Esophagus muscularis mucosa (tissue), 4 donors: ENCODE measurements at places on chromosomes 7 and 10. TPM values are rescaled to one million over a fixed set of nuclear protein-coding genes. Genes with fewer than 3 reads are reported as not detected.

DNA sequence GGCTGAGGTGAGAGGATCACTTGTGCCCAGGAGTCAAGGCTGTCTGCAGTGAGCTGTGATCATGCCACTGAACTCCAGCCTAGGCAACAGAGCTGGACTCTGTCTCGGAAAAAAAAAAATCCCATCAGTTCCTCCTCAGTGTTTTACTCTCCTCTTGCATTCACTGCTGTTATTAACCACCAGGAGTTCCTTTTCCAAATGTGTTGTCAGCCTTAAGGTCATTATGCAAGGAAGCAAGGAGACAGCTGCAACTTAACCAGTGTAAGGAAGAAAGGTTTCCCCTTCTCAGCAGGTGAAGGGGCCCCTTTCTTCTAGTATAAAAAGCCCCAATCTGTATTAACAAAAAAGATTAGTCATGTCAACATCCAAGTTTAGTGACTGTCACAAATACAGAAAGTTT is 86.6 kb upstream of the LEP start:
- no peaks in the 10 kb centered on the region for H3K36me3 ChIP-seq
- H3K4me1 ChIP-seq = no peaks in the 10 kb centered on the region
- no peak overlapping the region for H3K4me3 ChIP-seq
- H3K27me3 ChIP-seq = no peaks in the 10 kb centered on the region
- no peak overlapping the region for H3K27ac ChIP-seq

GRCh38 chr10:6053816-6054631 is 8.1 kb downstream of the IL2RA start:
- H3K27ac ChIP-seq = peak overlapping the region; percentile 9
- no peaks in the 10 kb centered on the region for H3K27me3 ChIP-seq
- peak; percentile 88 for DNase-seq

DNA sequence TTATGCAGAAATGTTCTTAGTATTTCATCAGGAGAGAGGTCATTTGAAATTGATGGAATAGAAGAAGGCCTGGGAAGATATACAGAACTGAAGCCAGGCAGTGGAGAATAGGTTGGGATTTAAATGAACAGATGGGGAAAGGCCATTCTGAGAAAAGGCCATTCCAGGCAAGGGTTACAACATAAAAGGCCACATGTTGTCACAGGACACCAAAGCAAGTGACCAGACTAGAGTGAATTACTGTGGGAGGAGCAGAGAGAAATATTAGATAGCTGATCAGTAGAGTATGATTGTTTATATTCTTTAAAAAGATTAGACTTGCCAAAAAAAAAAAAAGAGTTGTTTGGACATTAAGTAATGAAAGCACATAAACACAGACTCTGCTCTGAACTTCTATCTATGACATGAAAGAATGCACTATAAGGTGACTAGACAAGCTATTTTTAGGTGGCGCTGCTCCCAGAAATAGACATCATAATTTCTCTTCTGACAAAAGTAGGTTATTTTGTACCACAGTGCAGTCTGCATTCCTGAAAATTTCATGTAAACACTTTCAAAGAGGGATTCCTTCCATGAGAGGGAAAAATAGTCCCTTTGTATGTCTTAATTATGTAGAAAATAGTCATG is 55.2 kb upstream of the DKK1 start:
- no peak overlapping the region for H3K4me3 ChIP-seq
- H3K27me3 ChIP-seq = no peaks in the 10 kb centered on the region
- DNase-seq = no peak
- peaks cover 5% of the 10 kb centered on the region for H3K4me1 ChIP-seq
- H3K27ac ChIP-seq = no peak overlapping the region

GRCh38 chr7:157401567-157402387 is 65.0 kb downstream of the DNAJB6 start:
- no peaks in the 10 kb centered on the region for H3K27me3 ChIP-seq
- peaks cover 69% of the 10 kb centered on the region for H3K36me3 ChIP-seq
- no peak overlapping the region for H3K27ac ChIP-seq
- peaks cover 19% of the 10 kb centered on the region for H3K4me1 ChIP-seq

- no peak for DNase-seq
- no peaks in the 10 kb centered on the region for H3K4me1 ChIP-seq
- H3K4me3 ChIP-seq = no peak overlapping the region
- H3K27me3 ChIP-seq = no peaks in the 10 kb centered on the region
Measured at GRCh38 chr7:27972276-27972675, 208.3 kb downstream of the JAZF1 start.

GRCh38 chr10:110535958-110536891 is 31.3 kb upstream of the SMC3 start:
- H3K4me3 ChIP-seq = no peak overlapping the region
- no peaks in the 10 kb centered on the region for H3K36me3 ChIP-seq
- no peaks in the 10 kb centered on the region for H3K27me3 ChIP-seq
- no peaks in the 10 kb centered on the region for H3K4me1 ChIP-seq
- H3K27ac ChIP-seq = no peak overlapping the region

DNA sequence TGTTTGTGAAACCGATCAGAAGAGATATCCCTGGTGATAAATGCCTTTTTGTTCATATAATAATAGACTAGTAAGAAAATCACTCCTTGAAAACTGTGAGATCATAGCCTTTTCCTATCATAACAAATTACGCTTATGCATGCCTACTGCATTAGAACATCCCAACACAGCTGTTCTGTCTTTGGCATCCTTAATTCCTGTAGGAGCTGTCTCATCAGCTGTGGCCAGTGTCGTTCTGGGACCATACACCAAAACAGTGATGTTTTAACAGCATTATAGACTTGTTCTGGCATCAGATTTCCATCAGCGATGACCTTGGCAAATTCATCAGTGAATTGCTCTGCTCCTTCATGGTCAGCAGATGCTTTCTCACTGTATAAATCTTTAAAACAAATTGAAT is 423.6 kb upstream of the LRGUK start:
- no peaks in the 10 kb centered on the region for H3K27me3 ChIP-seq
- no peaks in the 10 kb centered on the region for H3K4me1 ChIP-seq
- H3K4me3 ChIP-seq = no peak overlapping the region
- H3K27ac ChIP-seq = no peak overlapping the region
- DNase-seq = no peak
- no peaks in the 10 kb centered on the region for H3K36me3 ChIP-seq

GPR85 gene
- total RNA-seq = 1.7 TPM

WNT8B gene
- total RNA-seq = not detected

RBP4 gene
- 2.0 TPM for total RNA-seq

PLEKHA8 gene
- total RNA-seq = 8.8 TPM
